ENCODE measurements at places on chromosomes 7 and 10. TPM values are rescaled to one million over a fixed set of nuclear protein-coding genes. Genes with fewer than 3 reads are reported as not detected.

RBM20 gene
- polyA plus RNA-seq: not detected

CPA4 gene
- polyA plus RNA-seq: not detected

OR6V1 gene
- polyA plus RNA-seq: not detected

SMNDC1 gene
- polyA plus RNA-seq: 11.7 TPM

NEUROD6 gene
- polyA plus RNA-seq: 0.34 TPM

MINDY4 gene
- polyA plus RNA-seq: 0.22 TPM

GRCh38 chr10:108187408-108188012, 1023.0 kb upstream of the SORCS1 start:
- no peaks in the 10 kb centered on the region for H3K4me1 ChIP-seq
- DNase-seq: no peak
- no peaks in the 10 kb centered on the region for H3K27me3 ChIP-seq
- H3K36me3 ChIP-seq: no peaks in the 10 kb centered on the region
- no peak overlapping the region for H3K4me3 ChIP-seq

DNA sequence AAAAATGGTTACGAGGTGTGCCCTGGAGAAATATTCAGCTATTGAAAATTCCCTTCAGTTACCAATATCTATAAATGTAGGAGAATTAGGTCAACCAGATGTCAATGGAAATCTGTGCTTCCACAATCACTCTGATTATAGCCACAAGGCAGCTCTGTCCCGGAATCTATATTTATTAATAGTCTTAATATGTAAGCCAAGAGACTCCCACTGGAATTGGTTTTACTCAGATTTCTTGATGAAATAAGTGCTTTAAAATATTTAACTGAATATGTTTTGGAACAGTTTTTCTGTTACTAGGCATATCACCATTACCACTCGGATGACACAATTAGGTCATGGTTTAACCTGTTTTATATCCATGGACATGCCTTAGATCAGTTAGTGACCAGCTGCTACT, 169.6 kb downstream of the POM121L12 start:
- no peaks in the 10 kb centered on the region for H3K4me1 ChIP-seq
- no peak for DNase-seq
- H3K27me3 ChIP-seq: no peaks in the 10 kb centered on the region
- no peaks in the 10 kb centered on the region for H3K36me3 ChIP-seq
- H3K27ac ChIP-seq: no peak overlapping the region

DNA sequence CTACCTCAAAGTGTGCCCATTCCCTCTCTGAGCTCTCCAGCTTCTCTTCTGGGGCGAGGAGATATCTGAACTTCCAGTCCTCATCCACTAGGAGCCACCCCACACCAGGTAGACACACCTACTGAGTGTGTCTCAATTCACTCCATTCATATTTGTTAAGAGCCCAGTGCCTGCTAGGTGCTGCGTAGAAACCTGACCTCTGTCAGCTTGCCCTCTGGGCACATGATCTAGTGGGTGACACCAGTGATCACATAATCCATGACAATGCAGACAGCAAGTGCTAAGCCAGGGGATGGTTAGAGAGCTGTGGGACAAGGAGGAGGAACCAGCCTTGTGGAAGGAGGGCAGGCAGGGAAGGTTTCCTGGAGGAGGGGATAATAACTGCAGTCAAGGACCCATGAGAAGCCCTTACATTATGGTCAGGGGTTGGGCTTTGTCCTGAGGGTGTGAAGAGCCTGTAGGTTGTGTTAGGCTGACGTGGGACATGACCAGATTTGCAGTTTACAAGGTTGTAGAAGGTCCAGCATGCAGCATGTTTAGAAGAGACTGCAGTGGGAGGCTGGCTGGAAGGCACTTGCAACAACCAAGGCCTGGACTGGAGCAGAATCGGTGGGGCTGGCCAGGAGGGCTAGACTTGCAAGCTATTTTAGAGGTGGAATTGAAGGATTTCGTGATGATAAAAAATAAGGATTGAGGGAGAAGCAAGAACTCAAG, 81.8 kb downstream of the COL13A1 start:
- H3K4me1 ChIP-seq: peaks cover 27% of the 10 kb centered on the region
- H3K27me3 ChIP-seq: no peaks in the 10 kb centered on the region

DNA sequence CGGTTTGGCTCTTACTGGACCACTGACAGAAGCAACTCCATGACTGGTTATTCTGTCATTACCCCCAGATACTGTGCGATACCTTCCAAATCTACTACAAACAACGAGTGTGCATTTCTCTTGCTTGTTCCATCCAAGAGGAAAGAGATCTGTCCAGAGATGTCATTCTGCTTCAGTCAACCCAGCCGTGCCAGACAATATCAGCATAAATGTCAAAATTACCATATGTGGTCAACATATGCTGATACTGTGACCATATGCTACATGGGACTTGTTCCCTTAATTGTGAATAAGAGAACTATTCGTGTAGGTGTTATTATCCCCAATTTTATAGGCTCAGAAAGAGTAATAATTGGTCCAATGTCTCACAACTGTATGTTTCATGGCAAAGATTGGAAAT, 143.2 kb upstream of the PRSS1 start:
- no peak overlapping the region for H3K4me3 ChIP-seq
- H3K4me1 ChIP-seq: no peaks in the 10 kb centered on the region
- no peaks in the 10 kb centered on the region for H3K36me3 ChIP-seq
- no peak for DNase-seq
- H3K27ac ChIP-seq: no peak overlapping the region

DNA sequence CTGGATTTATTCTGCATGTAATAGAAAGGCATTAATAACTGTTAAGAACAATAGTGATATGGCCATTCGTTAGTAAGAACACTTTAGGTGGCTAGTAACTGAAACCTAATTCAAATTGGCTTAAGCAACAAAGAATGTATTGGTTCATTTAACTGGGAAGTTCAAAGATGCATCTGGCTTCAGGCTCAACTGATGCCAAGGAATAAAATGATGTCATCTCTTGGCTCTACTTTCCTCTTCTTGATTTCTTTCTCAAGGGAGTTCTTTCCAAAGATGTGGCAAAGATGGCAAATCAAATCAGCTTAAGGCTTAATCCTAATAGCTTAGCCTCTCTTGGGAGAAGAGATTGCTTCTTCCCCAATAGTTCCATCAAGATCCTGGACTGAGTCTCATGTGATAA, 51.6 kb downstream of the PIK3CG start:
- no peaks in the 10 kb centered on the region for H3K4me1 ChIP-seq
- no peak overlapping the region for H3K27ac ChIP-seq
- DNase-seq: no peak
- peaks cover 2% of the 10 kb centered on the region for H3K27me3 ChIP-seq
- no peak overlapping the region for H3K4me3 ChIP-seq

All from small intestine (tissue), 16 donors.